ENCODE measurements at places on chromosomes 3 and 15.

- DNase-seq = no peak
Measured at GRCh38 chr15:28013480-28013879, 85.6 kb downstream of the OCA2 start.

GRCh38 chr3:59266551-59266950 lies 216.7 kb upstream of the CFAP20DC start:
- DNase-seq = no peak

- no peak for DNase-seq
Measured at GRCh38 chr15:83099290-83099689, 8.2 kb upstream of the TM6SF1 start.

DNA sequence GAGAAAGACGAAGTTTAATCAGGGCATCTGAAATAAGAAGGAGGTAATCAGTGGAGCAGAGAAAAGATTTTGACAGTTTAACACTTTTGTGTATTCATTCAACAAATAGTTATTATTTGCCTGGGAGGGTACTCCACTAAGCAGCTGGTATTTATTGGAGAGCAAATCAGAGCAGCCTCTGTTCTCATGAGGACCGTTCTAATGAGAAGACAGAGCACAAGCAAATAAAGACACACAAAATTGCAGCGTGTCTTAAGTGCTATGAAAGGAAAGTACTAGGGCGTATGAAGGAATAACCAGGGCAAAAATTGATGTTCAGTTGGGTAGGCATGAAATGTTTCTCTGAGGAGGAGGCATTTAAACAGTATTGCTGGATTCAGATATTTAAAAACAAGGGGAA lies 302.9 kb upstream of the RARB start:
- no peak for DNase-seq

GRCh38 chr15:37880009-37880834 lies 54.2 kb upstream of the TMCO5A start:
- no peak for DNase-seq

GRCh38 chr3:137204409-137204808 lies 246.6 kb downstream of the IL20RB start:
- DNase-seq = no peak

DNA sequence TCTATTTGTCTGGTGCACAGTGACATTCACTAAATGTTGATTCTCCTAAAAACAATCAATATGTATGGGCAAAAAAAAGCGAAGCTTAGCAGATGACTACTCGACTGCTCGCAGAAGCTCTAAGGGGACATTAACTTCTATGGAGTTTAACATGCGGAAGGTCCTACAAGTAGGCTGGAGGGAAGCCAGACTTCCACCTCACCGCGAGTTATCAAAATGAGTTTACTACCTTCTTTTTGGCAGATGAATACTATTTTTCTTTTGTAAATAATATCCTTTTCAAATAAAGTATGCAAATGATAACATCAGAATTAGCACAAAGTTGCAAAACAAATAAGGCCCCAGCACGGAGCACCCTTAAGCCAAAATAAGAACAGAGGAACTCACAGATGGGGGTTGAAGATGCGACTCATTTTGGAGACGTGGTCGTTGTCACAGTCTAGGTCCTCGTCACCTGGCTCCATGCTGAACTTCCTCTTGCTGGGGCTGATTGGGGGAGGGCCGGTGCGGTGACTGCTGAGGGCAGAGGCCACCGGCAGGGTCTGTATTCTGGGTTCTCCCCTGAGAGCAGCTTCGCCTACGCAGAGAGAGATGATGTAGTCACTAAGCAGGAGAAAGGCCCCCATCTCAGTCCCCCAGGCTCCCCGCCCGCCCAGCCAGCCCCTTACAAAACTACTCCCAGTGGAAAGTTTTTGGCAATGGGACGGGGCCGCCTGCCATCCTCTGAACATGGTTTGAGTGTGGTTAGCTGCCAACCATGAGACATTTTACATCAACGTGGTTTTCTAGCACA lies 42.1 kb downstream of the VGLL4 start:
- DNase-seq = peak; percentile 86

GRCh38 chr3:31462050-31462569 lies 70.6 kb upstream of the STT3B start:
- DNase-seq = peak; percentile 32

DNA sequence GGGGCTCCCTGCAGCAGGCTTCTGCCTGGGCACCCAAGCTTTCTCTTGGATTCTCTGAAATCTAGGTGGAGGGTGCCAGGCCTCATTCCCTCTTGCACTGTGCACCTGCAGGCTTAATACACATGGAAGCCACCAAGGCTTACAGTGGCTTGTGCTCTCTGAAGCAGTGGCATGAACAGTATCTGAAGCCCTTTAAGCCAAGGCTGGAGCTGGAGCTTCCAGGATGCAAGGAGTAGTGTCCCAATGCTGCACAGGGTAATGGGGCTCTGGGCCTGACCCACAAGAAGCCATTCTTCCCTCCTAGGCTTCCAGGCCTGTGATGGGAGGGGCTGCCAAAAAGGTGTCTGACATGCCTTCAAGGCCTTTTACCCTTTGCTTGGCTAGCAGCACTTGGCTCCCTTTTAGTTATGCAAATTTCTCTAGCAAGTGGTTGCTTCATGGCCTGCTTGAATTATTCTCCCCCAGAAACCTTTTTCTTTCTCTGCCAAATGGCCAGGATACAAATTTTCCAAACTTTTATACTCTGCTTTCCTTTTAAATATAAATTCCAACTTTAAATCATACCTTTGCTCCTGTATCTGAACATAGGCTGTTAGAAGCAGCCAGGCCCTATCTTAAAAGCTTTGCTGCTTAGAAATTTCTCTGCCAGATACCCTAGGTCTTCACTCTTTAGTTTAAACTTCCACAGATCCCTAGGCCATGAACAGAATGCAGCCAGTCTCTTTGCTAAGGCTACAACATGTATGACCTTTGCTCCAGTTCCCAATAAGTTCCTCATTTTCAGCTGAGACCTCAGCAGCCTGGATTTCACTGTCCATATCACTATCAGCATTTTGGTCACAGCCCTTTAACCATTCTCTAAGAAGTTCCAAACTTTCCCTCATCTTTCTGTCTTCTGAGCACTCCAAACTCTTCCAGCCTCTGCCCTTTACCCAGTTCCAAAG lies 201.1 kb upstream of the LRRFIP2 start:
- DNase-seq = no peak

DNA sequence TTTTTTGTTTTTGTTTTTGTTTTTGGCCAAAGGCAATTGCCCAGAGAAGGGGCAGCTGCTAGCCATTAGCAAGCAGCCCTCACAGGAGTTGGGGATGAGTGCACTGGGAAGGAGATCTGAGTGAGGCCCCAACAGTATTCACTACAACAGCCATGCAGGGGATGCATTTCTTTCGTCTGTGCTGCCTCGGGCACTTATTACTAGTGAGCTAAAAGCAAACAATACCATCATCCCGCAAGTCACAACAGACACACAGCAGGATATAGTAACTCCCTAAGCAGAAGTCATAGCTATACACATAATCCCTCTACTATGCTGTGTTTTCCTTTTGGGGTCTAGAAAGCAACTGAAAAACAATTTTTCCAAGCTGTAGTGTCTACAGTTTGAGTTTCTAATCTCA lies 27.2 kb downstream of the CRTAP start:
- DNase-seq = no peak

- peak; percentile 39 for DNase-seq
Measured at GRCh38 chr3:142724682-142725356, 985 bp downstream of the TRPC1 start.

GRCh38 chr3:28936154-28936553 lies 344.7 kb upstream of the RBMS3 start:
- DNase-seq = no peak

GRCh38 chr3:194305356-194306108 lies 45.6 kb downstream of the CPN2 start:
- no peak for DNase-seq

DNA sequence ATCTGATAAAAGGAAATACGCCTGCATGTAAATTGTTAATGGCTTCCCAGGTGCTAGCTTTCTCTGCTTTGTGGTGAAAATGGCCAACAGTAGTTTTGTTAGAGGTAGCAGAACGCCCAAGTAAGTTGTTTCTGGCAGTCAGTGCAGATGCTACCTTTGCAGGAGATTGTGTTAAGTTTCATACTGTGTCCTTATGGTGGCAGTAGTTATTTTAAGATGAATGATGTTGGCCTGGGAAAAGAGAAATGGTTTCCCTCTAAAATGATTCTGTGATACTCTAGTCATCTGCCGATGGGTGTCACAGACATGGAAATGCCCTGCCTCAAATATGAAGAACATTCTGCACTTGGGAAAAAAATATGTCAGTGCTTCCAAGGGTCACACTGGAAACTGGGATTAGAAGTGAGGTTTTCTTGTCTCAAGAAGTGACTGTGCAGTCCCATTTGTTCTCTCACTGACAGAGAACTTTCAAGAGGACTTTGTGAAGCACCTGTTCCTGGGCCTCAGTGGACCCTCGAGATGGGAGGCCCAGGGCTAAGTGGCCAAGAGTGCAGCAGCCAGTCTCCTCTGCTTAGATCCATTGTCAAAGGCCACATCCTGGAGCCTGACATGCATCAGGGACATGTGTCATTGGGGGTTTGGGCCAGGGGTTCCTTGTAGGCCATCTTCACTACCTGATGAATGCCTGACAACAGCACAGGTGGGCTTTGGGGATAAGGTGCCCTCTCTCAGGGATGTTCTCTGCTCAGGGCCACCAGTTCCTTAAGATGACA lies 393.3 kb downstream of the CACNA2D3 start:
- no peak for DNase-seq

GRCh38 chr3:111568911-111569310 lies 26.2 kb downstream of the ZBED2 start:
- no peak for DNase-seq

- no peak for DNase-seq
Measured at GRCh38 chr15:47429376-47429775, 287.9 kb upstream of the SEMA6D start.

DNA sequence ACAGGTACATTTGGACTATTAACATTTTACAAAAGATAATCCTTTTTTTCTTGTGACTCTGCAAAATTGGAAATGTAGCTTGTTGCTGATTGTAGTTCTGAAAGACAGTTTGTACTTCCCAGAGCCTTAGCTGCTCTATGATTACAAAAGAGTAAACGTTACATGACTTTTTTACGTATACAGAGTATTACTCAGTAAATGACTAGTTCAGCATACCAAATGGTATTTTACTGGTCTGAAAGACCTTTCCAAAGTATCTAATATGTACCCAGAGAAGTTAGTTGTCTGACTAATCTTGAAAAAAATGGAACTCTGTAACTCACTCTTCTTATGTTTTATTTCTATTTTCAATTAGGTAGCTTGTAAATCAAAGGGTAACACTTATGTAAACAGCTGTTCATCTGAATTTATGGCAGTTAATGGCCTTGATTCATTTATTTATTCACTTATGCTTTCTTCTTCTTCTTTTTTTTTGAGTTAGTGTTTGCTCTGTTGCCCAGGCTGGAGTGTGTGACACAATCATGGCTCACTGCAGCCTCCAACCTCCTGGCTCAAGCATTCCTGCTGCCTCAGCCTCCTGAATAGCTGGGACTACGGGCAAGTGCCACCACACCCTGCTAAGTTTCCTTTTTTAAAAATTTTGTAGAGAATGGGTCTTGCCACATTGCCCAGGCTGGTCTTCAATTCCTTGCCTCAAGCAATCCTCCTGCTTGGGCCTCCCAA lies 151.7 kb downstream of the C3orf38 start:
- no peak for DNase-seq

GRCh38 chr3:58681863-58682262 lies 15.3 kb upstream of the FAM3D start:
- no peak for DNase-seq

GRCh38 chr3:13879102-13879945 lies 547 bp downstream of the WNT7A start:
- DNase-seq = no peak

DNA sequence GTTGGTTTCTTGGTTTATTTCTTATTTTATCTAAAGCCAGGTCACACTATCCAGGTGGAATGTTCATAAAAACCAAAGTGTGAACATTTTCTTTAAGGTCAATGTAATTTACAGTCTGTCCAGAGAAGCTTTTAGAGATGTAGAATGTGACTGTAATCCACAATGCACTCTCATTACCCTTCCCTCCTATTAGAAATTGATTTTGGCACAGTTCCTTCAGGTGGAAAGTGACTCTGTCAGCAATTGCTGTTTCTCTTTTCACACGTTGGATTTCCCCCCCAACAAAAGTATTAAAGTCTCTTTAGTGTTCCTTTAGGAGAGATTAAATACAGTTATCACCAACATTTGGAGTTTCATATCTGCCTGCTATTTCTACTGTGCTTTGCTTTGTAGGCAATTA lies 31.6 kb upstream of the COPB2 start:
- no peak for DNase-seq

DNA sequence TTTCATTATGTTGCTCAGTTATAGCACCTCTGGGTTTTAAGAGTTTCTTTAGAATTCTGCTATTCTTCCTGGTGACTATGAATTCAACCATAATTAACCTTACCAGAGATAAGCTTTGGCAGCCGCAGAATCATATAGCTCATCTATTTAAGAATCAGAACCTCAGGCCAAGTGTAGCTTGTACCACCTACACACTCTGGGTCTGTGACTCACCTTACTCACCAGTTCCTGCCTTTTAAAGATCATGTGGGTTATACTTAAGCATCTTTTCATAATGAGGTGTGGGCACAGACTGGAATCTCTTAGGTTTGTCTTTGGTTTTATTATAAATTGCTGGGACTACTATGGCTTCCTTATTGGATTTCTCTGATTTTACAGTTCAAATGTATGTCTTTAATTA lies 21.9 kb downstream of the CDV3 start:
- peak; percentile 18 for DNase-seq

GRCh38 chr3:169457807-169458697 lies 205.5 kb downstream of the MECOM start:
- no peak for DNase-seq

DNA sequence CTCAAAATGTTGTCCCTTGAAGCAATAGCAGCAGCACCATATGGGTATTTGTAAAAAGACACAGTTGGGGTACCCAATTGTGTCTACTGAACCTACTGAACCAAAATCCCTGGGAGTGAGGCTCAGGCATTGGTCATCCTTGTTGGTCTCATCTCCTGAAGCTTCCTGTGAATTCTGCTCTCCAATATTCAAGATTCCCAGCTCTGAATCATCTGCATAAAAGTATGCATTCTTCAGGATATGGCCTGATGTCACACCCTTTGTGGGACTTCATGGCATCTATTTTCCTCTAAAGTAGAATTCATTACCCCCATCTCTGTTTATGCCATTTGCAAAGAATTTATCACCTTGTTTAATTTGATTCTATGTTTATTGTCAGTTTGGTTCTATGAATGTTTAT lies 13.3 kb upstream of the PTX3 start:
- no peak for DNase-seq

- DNase-seq = no peak
Measured at GRCh38 chr3:53936347-53936746, 44.7 kb upstream of the SELENOK start.
